ENCODE measurements at places on chromosomes 11 and 22. TPM values are rescaled to one million over a fixed set of nuclear protein-coding genes. Genes with fewer than 3 reads are reported as not detected.

TRIM29 gene
- polyA plus RNA-seq: not detected

GRCh38 chr22:30284172-30284571, 5.1 kb downstream of the CASTOR1 start:
- no peak for DNase-seq

BAIAP2L2 gene
- polyA plus RNA-seq: 0.21 TPM

FXYD6 gene
- polyA plus RNA-seq: not detected

- no peak for DNase-seq
These were observed 631.5 kb downstream of the METTL15 start for GRCh38 chr11:28739489-28740280.

PNPLA5 gene
- not detected for polyA plus RNA-seq

DNA sequence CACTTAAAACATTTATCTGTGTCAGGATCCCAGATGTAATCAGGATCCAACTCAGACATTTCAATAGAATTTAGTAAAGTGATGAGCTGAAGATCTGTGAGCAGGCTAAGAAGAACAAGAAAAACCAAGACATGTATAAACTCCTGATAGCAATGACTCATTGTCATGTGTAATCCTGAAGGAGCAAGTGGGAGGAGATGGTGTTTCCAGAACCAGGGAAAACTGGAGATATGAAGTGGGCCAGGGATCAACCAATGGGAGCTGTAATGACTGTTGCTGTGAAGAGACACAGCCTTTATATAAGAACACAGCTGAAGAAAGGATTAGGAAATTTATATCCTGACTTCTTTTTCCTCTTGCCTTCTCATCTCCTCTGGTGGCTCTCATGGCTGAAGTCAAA, 682.5 kb upstream of the ARHGAP42 start:
- DNase-seq: no peak

GRCh38 chr22:25663654-25664053, 78.3 kb upstream of the MYO18B start:
- no peak for DNase-seq

DNA sequence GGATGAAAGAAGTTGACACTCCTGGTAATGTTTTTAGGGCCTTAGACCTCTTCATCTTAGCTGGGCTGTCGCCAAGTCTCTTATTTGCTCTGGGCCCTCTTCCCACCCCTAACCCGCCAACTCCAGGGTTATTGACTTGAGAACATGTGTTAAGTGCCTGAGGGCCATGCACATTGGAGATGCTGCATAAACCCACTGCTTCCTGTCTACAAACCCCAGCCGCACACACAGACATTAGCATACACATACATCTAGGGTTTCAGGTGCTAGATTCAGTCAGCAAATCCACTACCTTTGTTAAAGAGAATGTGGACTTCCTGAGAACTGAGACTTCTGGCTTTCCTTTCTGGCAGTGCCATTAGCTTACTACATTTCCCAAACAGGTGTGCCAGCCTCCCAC, 817 bp downstream of the PANX3 start:
- no peak for DNase-seq

- DNase-seq: no peak
These were observed 871 bp downstream of the BDNF start for GRCh38 chr11:27699242-27699925.

MIOX gene
- not detected for polyA plus RNA-seq

INSC gene
- polyA plus RNA-seq: 1.4 TPM

- DNase-seq: no peak
These were observed 275.3 kb downstream of the ETS1 start for GRCh38 chr11:128311742-128312719.

VWCE gene
- not detected for polyA plus RNA-seq

NXPE2 gene
- not detected for polyA plus RNA-seq

DNA sequence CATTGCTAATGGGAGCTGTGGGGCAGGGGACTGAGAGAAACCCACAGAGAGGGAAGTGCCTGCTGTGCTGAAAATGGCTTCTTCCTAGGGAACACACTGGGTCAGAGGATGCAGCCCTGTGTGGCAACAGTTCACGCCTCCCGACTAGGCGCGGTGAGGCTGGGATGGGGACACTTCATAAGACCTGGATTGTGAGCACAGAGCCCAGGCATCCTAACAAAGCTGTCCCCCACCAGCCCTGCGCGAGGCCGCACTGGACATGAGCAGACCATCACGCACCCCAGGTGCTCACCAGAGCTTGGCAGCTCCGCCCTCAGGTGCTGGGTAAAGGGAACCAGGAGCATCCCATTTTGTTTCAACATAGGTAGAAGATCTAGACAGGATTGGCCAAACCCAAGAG, 1.8 kb upstream of the KRTAP5-4 start:
- no peak for DNase-seq

- DNase-seq: no peak
These were observed 36.1 kb downstream of the GNB1L start for GRCh38 chr22:19818324-19819207.

DNA sequence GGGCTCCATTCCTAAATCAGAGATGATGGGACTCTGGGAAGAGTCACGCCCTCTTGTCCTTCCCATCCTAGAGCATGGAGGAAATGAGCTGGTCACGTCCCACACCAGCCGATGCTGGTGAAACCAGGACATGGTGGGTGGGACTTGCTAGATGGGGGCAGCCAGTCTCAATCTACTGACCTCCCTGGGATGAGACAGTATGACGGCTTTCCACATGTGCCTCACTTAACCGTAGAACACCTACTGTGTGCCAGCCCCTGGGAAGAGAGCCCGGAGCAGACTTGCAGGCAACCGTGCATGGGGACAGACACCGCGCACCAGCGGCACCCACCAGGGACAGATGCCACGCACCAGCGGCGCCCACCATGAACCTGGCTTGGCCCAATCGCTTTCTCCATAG, 3.8 kb downstream of the OSBPL5 start:
- DNase-seq: no peak

DNA sequence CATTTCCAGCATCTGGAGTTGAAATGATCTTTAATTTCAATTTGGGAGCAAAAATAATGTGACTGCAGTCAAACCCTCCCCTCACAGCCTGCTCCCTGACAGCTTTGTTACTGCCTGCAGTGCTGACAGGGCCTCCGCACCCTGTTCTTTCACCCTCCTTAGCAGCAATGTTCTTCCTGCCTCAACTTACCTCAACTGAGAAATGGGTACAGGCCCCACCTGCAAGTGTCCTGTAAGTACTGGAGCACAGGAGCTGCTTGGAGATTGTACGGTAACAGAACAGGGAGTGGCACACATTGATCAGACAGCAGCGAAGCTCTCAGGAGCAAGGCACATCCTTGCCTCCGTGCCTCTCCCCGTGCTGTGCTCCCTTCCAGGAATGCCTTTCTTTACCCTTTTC, 131.3 kb downstream of the CHST1 start:
- no peak for DNase-seq

TEX12 gene
- 0.78 TPM for polyA plus RNA-seq

TMEM121B gene
- polyA plus RNA-seq: not detected

PLEKHB1 gene
- 5.8 TPM for polyA plus RNA-seq

Data from immature natural killer cell (primary cell).